Hypothalamus (tissue), 51 donors: ENCODE measurements at places on chromosomes 11 and 22.
A peak's percentile ranks its signal among the peaks of the same experiment; 100 is the strongest.

DNA sequence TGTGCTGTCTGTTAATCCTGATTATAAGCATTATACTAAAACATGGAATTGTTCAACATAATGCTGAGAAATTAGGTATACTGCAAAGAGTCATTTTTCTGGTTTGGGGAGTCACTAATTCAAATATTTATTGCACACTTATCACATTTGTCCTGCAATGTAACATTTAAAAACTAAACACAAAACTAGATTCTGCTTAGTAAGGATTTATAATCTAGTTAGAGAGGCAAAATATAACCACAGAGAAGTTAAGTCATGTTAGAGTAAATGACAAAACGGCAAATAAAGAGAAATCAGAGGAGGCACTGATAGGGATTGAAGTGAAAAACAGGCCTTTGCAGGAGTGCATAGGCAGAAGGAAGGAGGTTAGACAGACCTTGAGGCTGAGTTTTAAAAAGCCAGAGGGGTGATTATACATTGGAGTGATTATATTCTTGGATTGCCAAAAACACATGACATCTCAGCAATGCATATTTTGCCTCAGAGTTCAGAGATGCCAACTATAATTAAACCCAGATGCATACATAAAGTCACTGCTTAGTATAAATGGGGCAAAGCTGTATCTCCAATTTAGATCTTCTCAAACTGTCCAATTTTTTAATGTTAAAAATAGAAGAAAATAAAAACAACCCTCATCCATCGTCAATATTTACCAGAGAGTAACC lies 49.7 kb downstream of the CCDC34 start:
- no peak for DNase-seq

DNA sequence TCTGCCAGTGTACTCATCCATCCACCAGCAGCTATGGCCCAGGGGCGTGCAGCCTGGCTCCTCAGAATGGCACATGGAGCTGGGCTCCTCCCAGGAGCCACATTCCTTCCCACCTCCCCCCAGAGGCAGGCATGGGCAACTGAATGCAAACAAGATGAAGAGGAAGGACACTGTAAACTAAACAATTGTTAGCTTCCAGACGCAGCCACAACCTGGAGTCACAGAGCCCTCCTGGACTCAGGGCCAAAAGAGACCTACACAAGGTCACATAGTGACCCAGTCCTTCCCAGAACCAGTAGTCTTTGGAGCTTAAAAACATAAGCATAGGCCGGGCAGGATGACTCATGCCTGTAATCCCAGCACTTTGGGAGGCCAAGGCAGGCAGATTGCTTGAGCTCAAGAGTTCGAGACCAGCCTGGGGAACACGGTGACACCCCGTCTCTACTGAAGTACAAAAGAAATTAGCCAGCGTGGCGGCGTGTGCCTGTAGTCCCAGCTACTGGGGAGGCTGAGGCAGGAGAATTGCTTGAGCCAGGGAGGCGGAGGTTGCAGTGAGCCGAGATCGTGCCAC lies 30.7 kb upstream of the CLDN5 start:
- no peak for DNase-seq

- no peak for DNase-seq
Measured at GRCh38 chr22:22372086-22372485, 127.5 kb downstream of the VPREB1 start.

- DNase-seq: no peak
Measured at GRCh38 chr11:131136486-131136885, 220.2 kb upstream of the SNX19 start.

- no peak for DNase-seq
Measured at GRCh38 chr11:69666261-69666660, 8.9 kb downstream of the LTO1 start.

DNA sequence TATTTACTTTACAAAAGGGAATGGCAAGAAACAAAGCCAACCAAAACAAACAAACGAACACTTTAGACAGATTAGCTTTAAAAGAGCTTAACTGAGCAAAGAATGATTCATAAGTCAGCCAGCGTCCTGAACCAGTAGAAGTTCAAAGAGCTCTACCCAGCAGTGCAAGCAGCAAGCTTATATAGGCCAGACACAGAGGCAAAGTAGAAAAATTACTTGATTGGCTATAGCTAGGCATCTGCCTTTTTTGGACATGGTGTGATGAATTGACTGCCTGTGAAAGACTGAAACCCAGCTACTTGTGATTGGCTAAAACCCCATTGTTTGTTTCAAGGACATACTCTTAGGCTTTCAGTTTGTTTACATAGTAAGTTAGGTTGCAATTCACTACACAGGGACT lies 2120.0 kb upstream of the RAG2 start:
- DNase-seq: no peak

- DNase-seq: peak; percentile 91
Measured at GRCh38 chr11:109946322-109946846, 146.8 kb upstream of the ZC3H12C start.

DNA sequence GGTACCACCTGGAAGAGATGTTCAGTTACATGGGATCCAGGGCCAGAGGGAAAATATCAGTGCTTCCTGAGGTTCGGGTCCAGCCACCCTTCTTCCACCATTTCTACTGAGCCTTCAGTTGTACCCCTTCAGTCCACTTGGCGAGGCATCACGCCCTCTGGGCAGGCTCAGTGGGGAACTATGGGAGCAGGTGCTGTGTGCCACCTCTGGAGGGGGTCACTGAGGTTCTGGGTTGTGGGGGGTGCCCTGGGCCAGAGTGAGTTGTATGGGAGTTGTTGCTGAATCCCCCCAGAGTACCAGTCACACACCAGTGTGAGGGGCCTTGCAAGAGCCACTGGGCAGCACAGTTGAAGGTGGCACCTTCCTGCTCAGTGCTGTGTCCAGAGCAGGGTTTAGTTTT lies 2.7 kb upstream of the SREBF2 start:
- DNase-seq: no peak

- no peak for DNase-seq
Measured at GRCh38 chr22:17271711-17272451, 52.6 kb upstream of the ADA2 start.

DNA sequence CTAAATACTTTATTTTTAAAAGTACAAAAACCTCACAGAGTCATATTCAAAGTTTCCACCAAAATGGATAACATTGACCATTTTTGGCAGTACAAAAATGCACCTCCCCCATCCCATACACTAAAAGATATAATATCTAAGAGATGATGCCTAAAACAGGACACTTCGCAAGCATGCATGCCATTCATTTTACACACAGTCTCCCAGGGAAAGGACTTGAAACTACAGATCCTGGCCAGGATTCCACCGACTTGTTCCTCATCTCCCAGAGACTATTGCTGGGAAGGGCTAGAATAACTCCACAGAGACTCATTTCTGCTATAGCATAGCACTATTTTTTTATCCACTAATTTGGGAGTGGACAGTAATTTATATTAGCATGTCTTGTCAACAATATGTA lies 81.7 kb downstream of the MTNR1B start:
- DNase-seq: no peak

DNA sequence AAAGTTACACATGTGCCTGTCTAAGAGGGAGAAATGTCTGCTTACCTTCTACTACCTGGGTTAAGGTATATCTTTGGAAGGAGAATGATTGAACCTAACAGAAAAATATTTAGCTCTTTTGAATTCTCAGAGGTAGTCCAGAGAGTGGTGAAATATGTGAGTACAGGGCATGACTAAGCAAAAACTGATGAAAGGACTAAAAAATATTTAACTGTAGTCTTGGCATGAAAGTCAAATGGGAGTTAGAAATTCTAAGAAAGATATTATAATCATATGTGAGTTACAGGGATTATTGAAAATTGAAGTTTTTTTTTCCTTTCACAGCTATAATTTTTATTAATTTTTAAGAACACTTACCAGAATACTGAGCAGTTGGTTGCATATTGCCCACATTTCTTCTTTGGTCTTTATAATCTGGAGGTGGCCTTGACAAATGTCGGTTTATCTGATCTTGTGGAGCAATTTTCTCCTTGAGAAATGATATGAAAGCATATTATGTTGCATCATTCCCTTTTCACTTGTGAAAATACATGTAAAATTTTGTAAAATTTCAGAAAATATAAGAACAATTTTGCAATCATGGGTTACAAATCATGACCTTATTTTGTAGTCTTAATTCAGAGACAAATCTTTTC lies 61.4 kb upstream of the MTMR2 start:
- DNase-seq: no peak

GRCh38 chr11:129896062-129896461 lies 684 bp upstream of the NFRKB start:
- DNase-seq: peak; percentile 12

GRCh38 chr11:134033696-134034491 lies 35.0 kb upstream of the JAM3 start:
- DNase-seq: peak; percentile 64
